ENCODE measurements at places on chromosomes 3 and 15.
A peak's percentile ranks its signal among the peaks of the same experiment; 100 is the strongest.

- DNase-seq: no peak
These were observed 163.8 kb downstream of the LSAMP start for GRCh38 chr3:116281313-116282143.

- DNase-seq: no peak
These were observed 64.5 kb downstream of the MDFIC2 start for GRCh38 chr3:70247955-70248354.

- no peak for DNase-seq
These were observed 53.5 kb upstream of the DCBLD2 start for GRCh38 chr3:98954791-98955604.

DNA sequence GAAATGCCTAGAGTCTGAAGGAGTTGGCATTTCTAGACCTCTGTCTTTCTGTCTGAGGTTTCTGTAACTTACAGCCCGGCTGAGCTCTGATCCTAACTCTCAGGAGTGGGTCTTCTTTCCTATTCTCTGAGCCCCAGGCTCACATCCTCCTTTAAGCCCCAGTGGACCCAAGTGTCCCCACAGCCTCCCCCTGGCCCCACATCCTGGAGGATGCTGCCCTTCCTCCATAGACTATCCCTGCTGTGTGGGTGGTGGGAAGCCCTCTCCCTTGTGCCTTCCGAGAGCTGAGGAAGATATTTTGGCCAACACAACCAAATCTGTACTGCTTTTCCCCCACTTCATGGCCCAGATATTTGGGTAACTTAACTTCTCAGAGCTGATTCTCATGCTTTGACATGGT, 151.3 kb downstream of the LRTM1 start:
- no peak for DNase-seq

DNA sequence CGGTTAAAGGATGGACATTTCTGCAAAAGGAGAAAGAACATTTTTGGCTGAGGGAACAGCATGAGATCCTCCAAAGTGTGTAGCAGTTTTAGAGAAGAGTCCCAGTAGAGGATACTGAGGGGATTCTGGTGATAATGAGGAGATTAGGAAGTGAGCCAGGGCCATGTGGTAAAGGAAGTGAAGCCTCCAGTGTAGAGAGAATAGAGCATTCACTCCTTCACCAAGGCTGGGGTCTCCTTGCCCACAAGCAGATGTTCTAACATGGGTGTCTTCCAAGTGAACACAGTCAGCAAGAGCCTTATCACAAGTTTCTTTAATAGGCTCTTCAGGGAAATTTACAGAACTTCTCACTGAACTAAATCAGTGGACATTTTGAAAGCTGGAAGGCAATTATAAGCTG, 173.7 kb downstream of the SSR3 start:
- DNase-seq: no peak

DNA sequence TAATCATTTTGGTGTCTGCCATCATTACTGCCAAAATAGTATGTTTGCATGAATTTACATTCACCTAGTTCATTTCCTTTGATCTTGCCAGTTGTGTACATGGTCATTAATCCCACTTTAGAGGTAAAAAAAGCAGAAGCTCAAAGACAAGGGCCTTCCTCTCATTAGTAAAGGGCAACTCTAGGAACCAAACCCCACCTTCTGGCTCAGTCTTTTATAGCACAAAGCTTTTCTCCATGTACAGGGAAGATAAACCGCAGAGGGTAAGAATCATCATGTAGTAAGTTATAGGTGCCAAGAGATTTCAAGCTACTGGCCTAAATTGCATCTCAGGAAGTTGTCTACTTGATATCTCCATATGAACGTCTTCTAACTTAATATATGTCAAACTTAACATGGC, 19.3 kb upstream of the SPG21 start:
- no peak for DNase-seq

- DNase-seq: no peak
These were observed 36.6 kb downstream of the RUBCN start for GRCh38 chr3:197700095-197700494.

DNA sequence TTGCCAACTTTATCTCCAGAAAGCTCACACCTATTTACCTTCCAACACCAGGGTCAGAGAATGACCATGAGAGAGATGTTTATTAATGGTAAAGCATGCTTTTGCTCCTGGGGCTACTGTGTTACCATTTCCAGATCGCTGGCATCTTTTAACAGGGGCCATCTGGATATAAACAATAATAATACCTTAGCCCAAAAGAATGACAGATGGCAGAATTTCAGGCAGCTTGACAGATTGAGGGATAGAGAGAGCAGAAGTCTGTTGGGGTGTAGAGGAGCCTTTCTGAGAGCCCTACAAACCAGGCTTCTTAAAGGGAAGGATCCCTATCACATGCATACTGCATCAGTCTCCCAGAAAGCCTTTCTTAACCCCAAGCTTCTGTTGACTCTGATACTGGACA, 17.7 kb downstream of the RBP1 start:
- no peak for DNase-seq

- no peak for DNase-seq
These were observed 56.9 kb downstream of the CADPS start for GRCh38 chr3:62818347-62818746.

DNA sequence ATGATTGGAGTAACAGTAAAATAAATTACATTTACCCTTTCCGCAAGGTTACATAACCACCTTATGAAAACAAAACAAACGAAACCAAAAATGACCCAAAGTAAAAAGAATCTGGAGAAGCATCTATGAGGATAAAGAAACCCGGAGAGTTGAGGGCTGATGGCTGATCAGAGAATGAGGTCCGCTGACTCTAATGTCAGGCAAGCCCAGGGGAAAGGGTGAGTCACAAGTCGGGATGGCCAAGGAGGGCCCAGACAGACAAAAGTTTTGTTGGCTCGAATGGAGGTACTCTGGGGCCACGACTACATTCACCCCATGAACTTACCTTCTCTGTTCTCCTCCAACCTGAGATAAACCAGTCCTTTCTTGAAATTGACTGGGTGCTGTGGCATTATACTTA, 95.7 kb downstream of the RORA start:
- no peak for DNase-seq

DNA sequence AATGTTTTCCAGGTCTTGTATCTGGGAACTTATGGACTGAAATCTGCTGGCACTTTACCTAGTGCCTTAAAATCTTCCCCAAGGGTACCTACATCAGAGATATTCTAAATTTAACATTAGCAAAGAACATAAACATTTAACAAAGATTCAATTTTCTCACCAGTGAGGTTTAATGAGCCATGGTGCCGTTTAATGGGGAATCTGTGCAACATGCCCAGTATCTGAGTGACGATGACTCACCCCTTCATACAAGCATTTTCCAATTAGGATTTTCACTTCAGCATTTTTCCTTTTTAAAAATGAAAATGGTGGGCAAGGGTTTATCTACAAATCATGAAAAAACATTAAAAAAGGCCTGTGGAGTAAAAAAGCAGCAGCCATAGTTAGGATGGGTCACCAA, 189.4 kb downstream of the SLC9A9 start:
- no peak for DNase-seq

GRCh38 chr15:67849538-67849937, 9.7 kb upstream of the RNU6-1 start:
- DNase-seq: no peak

- DNase-seq: no peak
These were observed 23.0 kb downstream of the TLNRD1 start for GRCh38 chr15:81023483-81024264.

DNA sequence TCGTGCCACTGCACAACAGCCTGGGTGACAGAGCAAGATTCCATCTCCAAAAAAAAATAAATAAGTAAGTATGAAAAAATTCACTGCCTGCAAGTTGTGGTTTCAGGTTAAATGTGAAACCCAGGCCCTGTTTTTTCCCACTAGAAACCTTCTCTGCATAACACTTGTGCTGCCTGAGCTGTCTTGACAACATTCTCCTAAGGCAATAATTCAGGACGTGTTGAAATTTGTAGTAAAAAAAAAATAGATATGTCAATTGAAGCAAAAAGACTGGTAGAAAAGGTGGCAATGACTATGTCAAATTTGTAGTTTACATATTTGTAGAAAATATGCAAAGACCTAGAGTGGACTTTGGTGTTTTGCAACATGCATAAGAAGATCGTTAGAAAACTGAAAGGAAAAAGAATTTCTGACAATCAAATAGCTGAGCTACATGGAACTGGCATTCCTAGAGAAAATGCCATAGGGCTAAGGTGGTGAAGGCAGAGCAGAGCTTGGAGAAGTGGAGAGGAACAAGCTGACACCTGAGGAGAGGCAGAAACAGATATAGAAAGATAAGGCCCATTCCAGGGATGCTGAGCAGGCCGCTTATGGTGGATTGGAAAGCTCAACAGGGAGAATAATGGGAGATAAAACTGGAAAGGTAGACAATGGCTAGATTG, 150.2 kb downstream of the PLCH1 start:
- DNase-seq: no peak

- DNase-seq: no peak
These were observed 146.6 kb downstream of the CHSY1 start for GRCh38 chr15:101105059-101105891.

DNA sequence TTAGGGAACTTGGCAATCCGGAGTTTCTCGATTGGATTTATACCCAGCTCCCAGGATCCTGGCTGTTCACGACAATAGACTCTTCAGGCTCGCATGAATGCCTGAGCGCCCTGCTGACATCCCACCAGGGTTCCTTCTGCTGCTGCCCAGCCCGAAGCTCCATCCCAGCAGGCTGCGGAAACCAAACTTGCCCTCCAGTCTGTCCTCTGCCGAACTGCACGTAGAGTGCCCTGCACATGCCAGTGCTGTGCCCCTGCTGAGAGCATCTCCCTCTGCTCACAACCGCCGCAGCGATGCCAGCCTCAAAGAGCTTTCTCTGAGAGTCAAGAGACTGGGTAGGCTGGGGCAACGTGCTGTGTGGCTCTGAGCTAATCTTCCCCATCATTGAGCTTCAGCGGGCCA, 6.9 kb downstream of the ADAMTS7 start:
- no peak for DNase-seq

- no peak for DNase-seq
These were observed 3.7 kb upstream of the WDR82 start for GRCh38 chr3:52281981-52282801.

DNA sequence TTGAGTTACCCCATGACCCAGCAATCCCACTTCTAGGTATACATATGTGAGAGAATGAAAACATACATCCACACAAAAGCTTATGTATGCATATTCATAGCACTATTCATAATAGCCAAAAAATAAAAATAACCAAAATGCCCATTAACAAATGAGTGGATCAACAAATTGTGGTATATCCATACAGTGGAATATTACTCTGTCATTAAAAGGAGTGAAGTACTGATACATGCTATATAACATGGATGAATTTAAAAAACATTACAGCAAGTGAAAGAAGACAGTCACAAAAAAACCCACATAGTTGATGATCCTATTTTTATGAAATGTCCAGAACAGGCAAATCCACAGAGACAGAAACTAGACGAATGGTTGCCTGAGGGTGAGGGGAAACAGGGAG, 5.2 kb downstream of the C3orf20 start:
- DNase-seq: no peak

GRCh38 chr3:179265092-179265491, 14.2 kb upstream of the KCNMB3 start:
- no peak for DNase-seq

- DNase-seq: peak; percentile 55
These were observed 725.5 kb upstream of the ARRDC4 start for GRCh38 chr15:97234851-97235610.

- no peak for DNase-seq
These were observed 148.5 kb upstream of the PDZRN3 start for GRCh38 chr3:73773233-73773632.

GRCh38 chr15:92005154-92005553, 151.6 kb downstream of the SLCO3A1 start:
- DNase-seq: no peak

DNA sequence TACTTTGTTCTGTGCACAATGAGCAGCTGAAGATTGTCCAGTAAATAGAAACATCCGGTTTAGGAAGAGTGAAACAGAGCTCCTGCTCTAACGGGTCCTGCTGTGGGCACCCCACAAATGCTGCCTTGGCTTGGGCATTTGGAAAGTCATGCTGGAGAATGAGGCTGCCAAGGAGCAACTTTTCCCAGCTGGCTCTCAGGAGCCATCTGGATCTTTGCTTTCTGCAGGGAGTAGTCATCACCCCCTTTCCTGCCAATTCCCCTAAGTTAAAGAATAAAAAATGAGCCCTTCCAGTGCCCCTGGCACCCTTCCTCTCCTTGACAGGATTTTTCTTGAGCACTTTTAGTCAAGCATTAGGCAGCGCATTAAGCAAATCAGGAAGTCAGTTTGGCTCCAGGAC, 90.0 kb downstream of the FAM43A start:
- DNase-seq: no peak

DNA sequence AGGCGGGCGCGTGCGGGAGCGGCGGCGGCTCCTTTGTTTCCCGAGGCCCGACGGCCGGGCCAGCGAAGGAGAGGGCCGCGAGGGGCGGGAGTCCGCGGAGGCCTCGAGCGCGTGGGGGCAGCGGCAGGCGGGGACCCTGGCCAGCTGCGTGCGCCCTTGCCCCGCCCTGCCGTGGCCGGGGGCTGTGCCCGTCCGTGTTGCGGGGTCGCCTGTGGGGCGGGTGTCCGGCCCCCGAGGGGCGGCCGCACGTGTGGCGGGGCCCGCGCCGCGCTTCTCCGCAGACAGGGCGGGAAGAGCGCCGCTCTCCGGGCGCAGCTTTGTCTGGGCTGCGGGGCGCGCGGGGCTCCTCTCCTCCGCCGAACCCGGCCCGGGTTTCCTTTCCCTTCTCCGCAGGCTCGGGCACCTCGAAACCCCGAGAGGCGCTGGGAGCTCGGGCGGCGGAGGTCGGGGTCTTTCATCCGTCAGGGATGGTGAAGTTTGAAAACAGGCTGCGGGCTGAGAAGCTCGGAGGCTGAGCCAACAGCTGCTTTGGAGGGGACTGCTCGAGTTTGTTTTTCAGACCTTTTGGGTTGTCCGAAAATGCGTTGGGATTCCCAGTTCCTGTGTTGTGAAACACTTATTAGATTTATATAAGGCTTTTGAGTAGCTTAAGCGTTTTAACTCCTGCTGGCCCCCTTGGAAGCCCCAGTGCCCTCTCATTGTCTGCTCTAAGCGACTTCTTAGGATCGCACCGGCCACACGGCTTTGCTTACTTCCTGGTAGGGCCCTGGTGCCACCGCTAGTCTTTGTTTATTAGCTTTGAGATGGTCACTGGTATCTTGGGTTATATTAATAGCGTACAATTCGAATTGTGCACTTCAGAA, 817 bp downstream of the USP3 start:
- peak; percentile 73 for DNase-seq

- DNase-seq: no peak
These were observed 899.2 kb downstream of the ROBO1 start for GRCh38 chr3:78868570-78868969.

- DNase-seq: no peak
These were observed 57.9 kb upstream of the SELENOK start for GRCh38 chr3:53949541-53949940.

- DNase-seq: no peak
These were observed 219.0 kb upstream of the TPM1 start for GRCh38 chr15:62823561-62823960.

- DNase-seq: peak; percentile 3
These were observed 19.9 kb downstream of the CCDC14 start for GRCh38 chr3:123941121-123941520.

GRCh38 chr3:24725514-24726255, 231.0 kb upstream of the THRB start:
- no peak for DNase-seq

- DNase-seq: no peak
These were observed 137.9 kb downstream of the SNRPN start for GRCh38 chr15:25092661-25093060.

- DNase-seq: peak; percentile 56
These were observed 36.0 kb downstream of the PHLDB2 start for GRCh38 chr3:111895071-111895470.

GRCh38 chr3:126067959-126068358, 16.0 kb downstream of the SLC41A3 start:
- DNase-seq: no peak

- no peak for DNase-seq
These were observed 46.2 kb downstream of the ZDHHC3 start for GRCh38 chr3:44929782-44930181.

Measured in SW 1271 (cell line).